NCI-H1092 treated with DMSO at 0.1 percent for 48 hours (cell line): ENCODE measurements at places on chromosomes 1 and 21.

DNA sequence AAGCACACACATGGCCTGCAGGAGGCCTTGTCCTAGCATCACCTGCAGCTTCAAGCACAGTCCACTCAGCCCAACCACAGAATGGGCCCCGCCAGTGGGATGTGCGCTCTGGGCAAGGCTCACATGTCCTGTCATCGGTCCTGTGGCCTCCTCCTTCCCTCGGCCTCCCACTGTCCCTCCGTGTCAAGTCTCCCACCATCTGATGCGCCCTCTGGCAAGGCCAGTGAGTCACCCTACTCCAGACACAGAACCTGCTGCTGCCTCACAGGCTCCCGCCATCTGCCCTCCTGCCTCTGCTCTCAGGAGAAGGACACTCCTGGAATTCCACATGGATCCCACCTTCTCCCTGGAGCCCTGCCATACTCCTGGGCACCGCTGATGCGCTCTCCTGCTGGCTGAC lies 14.2 kb downstream of the KCNAB2 start:
- no peak for DNase-seq

GRCh38 chr1:162220009-162220539 lies 150.6 kb downstream of the NOS1AP start:
- DNase-seq, result no peak

DNA sequence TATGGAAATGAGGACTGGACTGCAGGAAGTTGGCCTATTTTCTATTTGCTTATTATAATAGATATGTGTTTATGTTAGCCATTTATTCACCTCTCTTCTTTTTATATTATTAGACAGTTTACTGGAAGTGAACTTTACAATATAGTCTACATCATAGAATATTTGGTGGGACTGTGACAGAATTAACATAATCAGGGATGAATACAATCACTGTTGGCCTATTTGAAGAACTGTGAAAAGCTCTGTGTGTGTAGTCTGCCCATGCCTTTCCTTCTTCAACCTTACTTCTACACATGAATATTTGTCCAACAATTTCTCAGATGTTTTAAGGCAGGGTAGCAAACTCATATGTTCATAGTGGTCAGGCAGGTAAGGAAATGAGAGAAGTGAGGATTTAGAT lies 12.4 kb downstream of the MPZ start:
- no peak for DNase-seq

DNA sequence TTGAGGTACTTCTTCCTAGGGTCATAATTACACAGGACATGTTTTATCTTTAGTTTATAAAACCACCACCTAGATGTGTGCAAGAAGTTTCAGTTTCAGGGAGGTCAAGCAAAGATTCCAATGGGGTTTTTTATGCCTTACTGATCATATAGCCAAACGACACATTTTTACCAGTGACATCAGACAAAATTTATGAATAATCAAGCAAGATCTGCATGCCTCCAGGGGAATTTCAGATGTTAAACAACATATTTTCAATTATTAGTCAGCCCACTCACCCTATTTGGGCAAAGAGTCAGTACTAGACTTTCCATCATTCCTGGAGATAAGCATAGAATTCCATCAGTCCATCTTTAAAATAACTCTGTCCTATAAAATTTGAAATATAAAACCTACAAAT lies 867.4 kb downstream of the KCNT2 start:
- no peak for DNase-seq

- DNase-seq, result no peak
Observed at GRCh38 chr21:36807422-36807928, 108.6 kb downstream of the SIM2 start.

DNA sequence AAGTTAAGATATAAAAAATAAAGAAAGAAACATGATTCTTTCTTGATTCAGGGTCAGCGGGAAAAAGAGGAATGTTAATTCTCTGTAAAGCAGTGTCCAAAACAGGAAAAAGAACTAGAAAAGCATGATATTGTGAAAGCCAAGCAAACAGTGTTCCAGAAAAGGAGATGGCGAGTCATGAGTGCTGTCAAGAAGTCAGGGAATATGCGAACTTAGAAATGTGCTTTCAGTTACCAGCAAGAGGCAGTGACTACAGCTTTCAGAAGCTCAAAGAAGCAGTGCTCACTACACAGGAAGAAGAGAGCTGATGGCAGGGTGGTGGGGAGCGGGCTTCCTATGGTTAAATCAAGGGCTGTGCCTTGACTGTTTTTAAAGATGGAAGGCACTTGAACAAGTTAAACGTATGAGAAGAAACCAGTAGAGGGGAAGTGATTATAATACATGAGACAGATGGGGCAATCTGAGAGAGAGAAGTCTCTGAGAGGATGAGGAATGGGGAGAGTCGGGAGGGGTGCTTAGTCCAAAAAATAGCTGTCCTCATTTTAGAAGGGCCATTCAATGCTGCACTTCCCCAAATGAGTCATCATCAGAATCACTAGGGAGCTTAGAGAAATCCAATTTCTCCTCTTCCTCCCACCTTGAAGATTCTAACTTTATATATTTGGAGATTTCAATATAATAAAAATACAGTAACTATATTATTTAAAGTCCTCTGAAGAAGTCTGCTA lies 90.4 kb downstream of the KCNK1 start:
- DNase-seq, result no peak

- DNase-seq, result peak; percentile 80
Observed at GRCh38 chr1:51955797-51956527, 34.5 kb downstream of the RAB3B start.

GRCh38 chr1:223870617-223871574 lies 25.1 kb upstream of the TP53BP2 start:
- DNase-seq, result no peak

DNA sequence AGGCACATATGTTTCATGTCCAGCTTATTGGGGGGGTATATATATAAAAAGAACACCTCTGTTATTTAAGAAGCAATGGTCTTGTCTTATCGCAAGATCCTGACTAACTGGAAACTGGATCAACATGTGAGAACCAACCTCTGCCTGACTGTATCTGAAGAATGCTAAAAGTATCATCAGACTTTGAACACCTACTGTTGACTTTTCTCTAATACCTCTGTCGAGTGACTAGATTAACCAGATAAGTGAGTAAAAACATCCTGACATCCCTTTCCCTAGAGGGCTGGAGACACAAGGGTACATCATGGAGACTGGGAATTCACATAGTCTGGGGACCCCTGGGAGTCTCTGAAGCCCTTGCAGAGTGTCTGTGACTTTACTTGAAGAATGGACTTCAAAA lies 26.3 kb upstream of the PIGC start:
- no peak for DNase-seq

- no peak for DNase-seq
Observed at GRCh38 chr1:47235806-47236205, 3.8 kb upstream of the TAL1 start.

- no peak for DNase-seq
Observed at GRCh38 chr1:51301152-51301843, 29.1 kb downstream of the TTC39A start.

- peak; percentile 71 for DNase-seq
Observed at GRCh38 chr1:155091071-155092051, 12.7 kb downstream of the EFNA3 start.

- no peak for DNase-seq
Observed at GRCh38 chr1:7621334-7622219, 149.5 kb upstream of the VAMP3 start.

GRCh38 chr1:27689423-27690173 lies 17.6 kb upstream of the IFI6 start:
- DNase-seq, result no peak

GRCh38 chr1:25556791-25557476 lies 13.5 kb downstream of the LDLRAP1 start:
- DNase-seq, result no peak

DNA sequence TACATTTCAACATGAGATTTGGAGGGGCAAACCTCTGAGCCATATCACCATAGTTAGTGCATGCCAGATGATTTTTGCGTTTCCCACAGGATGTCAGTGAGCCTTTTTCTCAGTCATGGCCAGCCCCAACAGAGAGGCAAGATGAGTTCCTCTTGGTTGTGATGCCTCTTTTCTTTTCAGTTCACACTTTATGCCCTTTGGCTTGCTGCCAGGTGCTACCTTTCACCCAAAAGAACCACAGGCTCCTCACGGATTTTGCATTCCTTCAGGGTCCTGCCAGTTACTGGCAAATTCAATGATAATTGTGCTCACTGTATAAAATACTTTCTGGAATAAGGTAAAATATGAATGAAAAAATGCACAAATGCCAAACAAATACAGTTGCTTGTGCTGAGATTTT lies 411.3 kb downstream of the KIF26B start:
- DNase-seq, result no peak

GRCh38 chr1:150881331-150882070 lies 5.1 kb upstream of the ARNT start:
- no peak for DNase-seq

- peak; percentile 52 for DNase-seq
Observed at GRCh38 chr1:19065526-19066247, 109.2 kb upstream of the IFFO2 start.

- no peak for DNase-seq
Observed at GRCh38 chr1:46246548-46247435, 771 bp upstream of the RAD54L start.
